ENCODE measurements at places on chromosomes 13 and 19.

- no peak for DNase-seq
These were observed 41.9 kb downstream of the ADPRHL1 start for GRCh38 chr13:113411216-113412023.

DNA sequence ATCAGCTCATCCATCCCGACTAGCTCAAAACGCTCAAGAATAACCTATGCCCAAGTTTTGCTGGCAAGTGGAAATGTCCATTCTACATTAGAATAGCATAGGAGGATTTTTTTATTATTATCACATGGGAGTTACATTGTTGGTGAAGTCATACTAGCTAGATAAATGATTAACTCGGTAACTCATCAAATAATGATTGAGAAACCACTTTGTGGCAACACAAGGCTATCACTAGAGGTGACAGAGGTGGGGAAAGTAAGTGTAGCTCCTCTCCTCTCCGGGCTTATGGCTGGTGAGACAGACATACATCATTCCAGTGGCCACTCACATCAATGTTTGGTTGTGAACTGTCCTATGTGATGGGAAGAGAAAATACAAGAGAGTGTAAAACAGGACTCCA lies 161.6 kb downstream of the ZIC5 start:
- DNase-seq: no peak

DNA sequence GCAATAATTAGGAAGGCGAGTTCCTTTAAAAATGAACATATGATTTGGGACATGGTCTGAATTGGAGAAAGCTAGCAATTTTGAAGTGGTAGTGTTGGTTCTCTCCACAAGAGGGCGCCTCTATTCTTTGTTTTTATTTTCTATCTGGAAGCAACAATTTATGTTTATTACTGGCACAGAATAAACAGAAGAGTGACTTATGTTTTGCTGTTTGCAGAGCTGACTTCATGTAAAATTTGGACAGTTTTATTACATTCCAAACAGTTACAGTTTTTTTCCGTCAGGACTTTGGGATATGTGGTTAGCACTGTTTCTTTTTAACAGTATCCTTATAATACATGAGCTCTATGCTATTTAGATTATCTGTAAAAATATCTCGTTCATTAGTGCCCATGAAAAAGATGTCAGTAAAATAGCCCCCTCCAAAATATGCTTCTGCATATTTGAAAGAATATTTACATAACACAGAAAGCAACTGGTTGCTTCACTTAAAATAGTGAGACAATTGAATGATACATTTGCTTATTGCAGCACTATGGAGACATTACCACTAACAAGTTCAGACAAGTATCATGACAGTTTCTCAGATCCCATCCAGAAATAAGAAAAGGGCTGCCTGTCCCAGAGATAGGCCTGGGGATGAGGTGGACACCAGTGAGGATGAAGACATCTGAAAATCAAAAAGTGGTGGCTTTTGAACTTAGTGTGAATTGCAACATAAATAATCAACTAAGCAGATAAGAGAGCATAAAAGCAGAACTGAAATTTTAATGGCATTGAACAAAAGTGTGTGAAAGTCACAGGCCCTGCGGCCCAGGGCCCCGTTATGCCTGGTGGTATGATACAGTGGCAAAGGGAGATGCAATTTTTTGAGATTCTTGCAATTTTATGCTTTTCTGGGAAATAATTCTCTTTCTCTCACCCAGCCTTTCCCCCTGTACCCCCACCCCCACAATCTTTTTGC lies 32.3 kb upstream of the FGF9 start:
- DNase-seq: peak; percentile 28

DNA sequence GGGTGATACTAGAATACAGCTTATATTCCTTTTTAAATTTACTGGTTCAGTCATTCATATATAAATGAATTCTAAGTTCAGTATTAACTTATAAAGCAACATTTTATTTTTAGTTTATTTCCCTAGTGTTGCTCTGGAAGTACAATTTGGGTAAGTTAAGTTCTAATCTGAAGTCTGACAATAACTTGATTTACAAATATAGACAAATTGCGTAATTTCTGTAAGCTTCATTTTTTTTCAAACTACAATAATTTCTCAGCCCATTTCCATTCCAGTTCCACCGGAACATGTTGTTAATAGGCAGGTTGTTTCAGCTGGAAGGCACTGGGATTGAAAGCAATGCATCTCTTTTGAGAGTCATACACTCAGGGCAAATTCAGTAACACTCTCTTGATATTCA lies 2000.7 kb downstream of the OLFM4 start:
- DNase-seq: no peak

GRCh38 chr19:42514449-42514848 lies 13.8 kb downstream of the CEACAM1 start:
- DNase-seq: no peak

GRCh38 chr13:73216381-73216831 lies 157.6 kb downstream of the KLF5 start:
- no peak for DNase-seq

DNA sequence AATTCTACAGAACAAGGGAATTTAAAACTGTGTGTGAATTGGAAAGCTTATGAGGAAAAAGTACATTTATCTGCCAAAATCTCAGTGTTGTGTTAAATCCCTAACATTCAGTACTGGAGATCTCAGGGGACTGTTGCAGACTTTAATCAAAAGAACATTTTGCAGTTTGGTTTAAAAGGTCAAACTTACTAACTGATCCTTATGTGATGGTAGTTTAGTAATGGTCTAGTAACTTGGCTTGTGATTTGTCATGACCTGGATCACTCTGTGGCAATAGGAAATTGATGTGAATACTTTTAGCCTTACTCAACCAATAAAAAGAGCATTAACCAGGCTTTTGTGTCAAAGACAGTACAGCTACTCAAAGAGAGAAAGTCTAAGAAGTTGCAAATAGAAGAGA lies 862.1 kb upstream of the MIR17HG start:
- no peak for DNase-seq

- no peak for DNase-seq
These were observed 42.2 kb upstream of the VSTM2B start for GRCh38 chr19:29483641-29483920.

- no peak for DNase-seq
These were observed 92.6 kb upstream of the TSC22D1 start for GRCh38 chr13:44668688-44669087.

DNA sequence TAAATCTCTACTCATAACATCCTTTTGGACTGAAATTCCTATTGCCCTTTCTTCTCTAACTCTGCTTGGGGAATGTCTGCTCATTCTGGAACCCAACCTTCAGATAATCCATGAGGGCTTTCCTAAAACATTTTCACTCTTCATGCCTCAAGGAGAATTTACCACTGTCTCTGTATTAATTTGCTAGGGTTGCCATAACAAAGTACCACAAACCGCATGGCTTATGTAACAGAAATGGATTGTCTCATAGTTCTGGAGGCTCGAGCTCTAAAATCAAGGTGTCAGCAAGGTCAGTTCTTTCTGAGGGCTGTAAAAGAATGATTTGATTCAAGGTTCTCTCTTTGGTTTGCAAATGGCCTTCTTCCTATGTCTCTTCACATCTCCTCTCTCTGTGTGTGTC lies 209.7 kb downstream of the LACC1 start:
- no peak for DNase-seq

DNA sequence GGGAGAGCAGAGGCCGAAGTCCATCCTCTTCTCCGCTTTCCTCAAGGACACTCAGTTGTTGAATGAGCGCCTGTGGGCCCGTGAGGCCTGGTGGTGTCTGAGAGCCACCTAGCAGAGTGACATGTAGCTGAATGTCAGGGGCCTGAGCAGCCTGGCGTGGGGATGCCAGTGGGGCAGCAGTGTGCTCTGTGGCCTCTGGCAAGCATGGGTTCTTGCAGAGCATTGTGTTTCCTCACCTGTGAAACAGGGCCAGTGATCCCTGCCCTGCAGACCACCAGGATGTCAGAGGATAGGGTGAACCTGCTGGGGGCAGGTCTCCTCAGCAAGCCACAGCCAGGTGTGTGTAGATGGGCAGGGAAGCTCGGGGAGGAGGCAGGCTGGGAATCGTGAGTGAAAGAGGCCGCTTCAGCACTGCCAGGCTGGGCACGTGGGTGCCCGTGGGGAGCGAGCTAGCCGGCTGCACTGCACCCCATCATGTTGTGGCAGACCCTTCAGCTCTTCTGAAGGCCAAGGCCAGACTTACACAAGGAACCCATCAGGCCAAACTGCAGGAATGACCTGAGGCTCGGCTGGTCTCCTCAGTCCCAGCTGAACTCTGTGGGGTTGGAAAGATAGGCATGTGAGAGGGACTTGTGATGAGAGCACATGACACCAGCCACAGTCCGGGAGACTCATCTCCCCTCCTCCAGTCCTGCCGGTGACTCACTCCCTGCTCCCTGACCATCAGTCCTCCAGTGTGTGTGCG lies 5.0 kb downstream of the PPP1R37 start:
- no peak for DNase-seq

- no peak for DNase-seq
These were observed 86.1 kb downstream of the GGACT start for GRCh38 chr13:100502446-100502845.

DNA sequence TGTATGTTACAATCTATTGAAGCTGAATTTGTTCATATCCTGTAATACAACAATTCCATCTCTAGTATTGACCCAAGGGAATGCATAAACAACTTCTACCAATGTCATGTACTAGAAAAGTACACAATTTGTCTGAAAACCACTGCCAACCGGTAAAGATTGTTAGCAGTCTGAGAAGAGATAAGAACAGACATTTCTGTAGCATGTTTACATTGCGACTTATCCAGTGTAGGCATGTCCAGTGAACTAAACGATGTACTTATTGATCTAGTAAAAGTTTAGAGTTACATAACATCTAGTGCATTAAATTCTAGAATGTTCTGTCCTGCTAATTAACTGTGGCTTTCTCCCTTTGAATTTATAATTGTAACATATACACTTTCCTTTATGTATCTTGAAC lies 425.9 kb downstream of the SLITRK6 start:
- DNase-seq: no peak

DNA sequence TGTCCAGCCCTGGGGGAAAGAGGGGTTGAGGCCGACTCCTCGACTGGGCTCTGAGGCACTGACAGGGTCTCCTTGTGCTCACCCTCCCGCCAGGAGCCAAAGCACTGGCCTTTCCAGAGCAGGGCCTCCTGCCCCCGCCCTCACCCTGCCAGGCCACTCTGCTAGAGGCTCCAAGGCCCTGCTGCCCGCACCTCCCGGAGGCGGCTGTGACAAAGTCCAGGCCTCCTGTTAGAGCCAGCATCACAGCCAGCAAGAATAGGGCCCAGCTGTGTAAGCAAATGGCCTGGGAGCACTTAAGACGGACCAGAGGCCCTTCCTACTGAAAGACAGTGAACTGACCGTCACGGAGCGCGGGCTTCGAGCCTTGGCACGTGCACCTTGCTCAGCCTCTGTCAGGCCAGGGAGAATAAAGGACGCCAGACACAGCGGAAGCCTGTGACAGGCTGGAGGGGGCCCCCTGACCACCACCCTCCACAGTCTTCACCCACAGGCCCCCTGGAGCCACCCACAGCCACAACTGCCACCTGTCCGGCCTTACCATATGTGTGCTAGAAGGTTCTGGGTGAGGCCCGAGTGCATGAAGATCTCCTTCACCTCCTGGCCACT lies 50.9 kb downstream of the EPS15L1 start:
- no peak for DNase-seq

DNA sequence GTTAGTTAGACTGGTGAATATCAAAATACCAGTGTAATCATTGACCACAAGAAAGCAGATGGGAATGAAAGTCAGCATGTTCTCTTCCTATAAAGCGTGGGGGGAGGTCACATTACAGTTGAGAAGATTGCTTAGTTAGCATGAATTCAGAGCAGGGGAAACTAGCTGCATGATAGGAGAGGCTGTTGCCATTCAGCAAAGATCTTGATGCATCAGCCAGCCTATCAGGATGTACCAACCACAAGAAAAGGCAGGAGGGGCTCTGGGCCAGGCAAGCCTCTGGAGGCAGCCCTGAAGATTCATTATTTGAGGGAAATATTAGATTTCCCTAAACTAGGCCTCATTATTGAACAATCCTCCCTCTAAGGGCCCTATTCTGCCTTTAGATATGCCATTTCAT lies 5.0 kb upstream of the MTMR6 start:
- no peak for DNase-seq

- peak; percentile 75 for DNase-seq
These were observed 5.7 kb downstream of the JAK3 start for GRCh38 chr19:17841810-17842662.

DNA sequence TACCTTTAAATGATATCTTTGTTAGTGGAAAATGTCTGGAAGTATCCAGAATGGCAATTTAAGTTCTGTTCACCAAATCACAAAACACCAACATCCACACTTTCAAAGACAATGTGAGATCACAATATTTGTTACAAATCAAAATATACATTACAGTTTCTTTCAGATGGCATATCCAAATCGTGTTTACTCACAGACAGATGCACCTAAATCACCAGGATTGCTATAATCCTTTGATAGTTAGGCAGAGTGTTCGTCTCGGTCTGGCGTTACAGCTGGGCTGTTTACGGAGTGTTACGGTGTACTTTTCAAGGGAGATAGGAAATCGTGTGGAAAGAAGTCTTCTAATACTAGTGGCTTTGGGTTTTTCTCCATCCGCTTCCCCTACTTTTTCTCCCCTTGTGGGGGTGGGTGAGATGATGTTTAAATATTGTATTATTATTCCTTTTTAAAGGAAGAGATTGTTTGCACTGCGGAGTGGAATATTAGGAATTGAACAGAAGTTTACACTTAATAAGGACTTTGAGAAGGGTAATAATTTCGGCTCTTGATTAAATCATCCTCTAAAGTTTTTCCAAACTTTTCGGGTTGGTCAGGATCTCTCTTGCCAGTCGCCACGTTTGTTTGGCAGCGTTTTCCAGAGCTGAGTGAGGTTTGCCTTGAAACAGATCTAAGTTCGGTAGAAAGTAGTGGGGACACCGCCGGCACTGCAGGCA lies 1.8 kb downstream of the MAB21L1 start:
- no peak for DNase-seq

- DNase-seq: peak; percentile 74
These were observed 2.8 kb upstream of the LENG1 start for GRCh38 chr19:54162241-54162805.

DNA sequence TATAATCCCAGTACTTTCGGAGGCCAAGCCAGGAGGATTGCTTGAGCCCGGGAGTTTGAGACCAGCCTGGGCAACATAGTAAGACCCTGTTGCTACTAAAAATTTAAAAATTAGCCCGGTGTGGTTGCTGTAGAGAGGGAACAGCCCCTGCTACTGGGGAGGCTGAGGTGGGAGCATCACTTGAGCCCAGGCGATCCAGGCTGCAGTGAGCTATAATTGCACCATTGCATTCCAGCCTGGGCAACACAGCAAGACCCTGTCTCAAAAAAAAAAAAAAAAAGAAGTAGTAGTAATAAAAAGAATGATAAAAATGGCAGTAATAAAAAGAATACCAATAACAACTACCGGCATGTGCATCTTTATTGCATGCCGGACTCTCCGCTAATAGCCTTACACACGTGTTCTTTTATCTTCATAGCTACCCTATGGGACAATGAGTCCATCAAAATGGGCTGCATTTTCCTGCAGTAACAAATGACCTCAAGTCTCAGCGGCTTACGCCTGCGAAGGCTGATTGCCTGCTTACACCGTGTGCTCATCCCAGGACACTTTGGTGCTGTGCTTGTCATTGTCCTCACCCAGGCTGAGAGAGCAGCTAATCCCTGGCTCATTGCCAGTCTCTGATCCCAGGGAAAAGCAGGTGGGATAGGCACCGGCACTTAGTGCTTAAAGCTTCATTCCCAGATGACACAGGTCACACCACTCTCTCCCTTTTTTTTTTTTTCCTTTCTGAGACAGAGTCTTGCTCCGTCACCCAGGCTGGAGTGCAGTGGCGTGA lies 14.4 kb upstream of the SYCN start:
- DNase-seq: no peak
